ENCODE measurements at places on chromosomes 6 and 20. TPM values are rescaled to one million over a fixed set of nuclear protein-coding genes. Genes with fewer than 3 reads are reported as not detected.

The PRSS35 gene
- total RNA-seq, result not detected

The DEFB125 gene
- total RNA-seq, result not detected

The NFKBIL1 gene
- total RNA-seq, result 21.0 TPM

The CAGE1 gene
- total RNA-seq, result under 0.01 TPM

The SLC2A10 gene
- total RNA-seq, result 16.0 TPM

The TXLNB gene
- total RNA-seq, result 0.68 TPM

The DEFB124 gene
- not detected for total RNA-seq

The KIF3B gene
- total RNA-seq, result 34.0 TPM

Data from dermis blood vessel endothelial cell (primary cell).